A549 treated with GW870086 at 1 μM for 4 hours (cell line): ENCODE measurements at places on chromosomes 12 and 14. TPM values are rescaled to one million over a fixed set of nuclear protein-coding genes. Genes with fewer than 3 reads are reported as not detected.

GYS2 gene
- not detected in 5 replicates for total RNA-seq

ARMH4 gene
- total RNA-seq = 0.36 to 0.64 TPM (median 0.49 TPM) in 5 replicates

TAS2R43 gene
- total RNA-seq = not detected in 5 replicates

P2RX7 gene
- total RNA-seq = not detected in 5 replicates
